ENCODE measurements at places on chromosomes 1 and 21. TPM values are rescaled to one million over a fixed set of nuclear protein-coding genes. Genes with fewer than 3 reads are reported as not detected.

The PM20D1 gene
- total RNA-seq, result 0.81 TPM

- no peak overlapping the region for H3K27ac ChIP-seq
- no peak for DNase-seq
- peaks cover 32% of the 10 kb centered on the region for H3K36me3 ChIP-seq
- H3K27me3 ChIP-seq, result no peaks in the 10 kb centered on the region
Measured at GRCh38 chr1:1758692-1759455, 19.4 kb downstream of the NADK start.

DNA sequence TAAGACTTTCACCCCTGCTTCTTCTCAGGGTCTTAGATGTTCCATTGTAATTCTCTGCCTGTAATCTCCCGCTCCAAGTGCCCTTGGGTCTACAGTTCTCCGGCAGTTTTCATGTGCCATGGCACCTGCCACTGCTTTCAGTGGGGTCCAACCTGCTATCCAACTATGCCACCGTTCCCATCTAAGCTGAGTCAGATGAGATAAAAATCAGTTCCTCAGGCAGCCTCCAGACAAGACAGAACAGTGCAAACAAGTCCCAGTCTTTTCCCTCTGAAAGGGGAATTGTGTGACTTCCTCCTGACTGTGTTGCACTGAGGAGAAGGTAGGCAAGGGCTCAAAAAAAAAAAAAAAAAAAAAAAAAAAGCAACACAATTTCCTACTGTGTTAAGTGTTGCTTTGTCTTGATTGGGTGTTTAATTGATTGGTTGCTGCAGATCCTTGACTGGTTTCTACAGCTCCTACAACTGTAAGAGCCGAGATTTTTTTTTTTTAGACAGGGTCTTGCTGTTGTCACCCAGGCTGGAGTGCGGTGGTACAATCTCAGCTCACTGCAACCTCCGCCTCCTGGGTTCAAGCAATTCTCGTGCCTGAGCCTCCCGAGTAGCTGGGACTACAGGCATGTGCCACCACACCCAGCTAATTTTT lies 50.7 kb downstream of the EBNA1BP2 start:
- H3K36me3 ChIP-seq, result no peaks in the 10 kb centered on the region
- DNase-seq, result no peak
- H3K27ac ChIP-seq, result no peak overlapping the region
- H3K27me3 ChIP-seq, result peaks cover 18% of the 10 kb centered on the region
- no peaks in the 10 kb centered on the region for H3K4me1 ChIP-seq

DNA sequence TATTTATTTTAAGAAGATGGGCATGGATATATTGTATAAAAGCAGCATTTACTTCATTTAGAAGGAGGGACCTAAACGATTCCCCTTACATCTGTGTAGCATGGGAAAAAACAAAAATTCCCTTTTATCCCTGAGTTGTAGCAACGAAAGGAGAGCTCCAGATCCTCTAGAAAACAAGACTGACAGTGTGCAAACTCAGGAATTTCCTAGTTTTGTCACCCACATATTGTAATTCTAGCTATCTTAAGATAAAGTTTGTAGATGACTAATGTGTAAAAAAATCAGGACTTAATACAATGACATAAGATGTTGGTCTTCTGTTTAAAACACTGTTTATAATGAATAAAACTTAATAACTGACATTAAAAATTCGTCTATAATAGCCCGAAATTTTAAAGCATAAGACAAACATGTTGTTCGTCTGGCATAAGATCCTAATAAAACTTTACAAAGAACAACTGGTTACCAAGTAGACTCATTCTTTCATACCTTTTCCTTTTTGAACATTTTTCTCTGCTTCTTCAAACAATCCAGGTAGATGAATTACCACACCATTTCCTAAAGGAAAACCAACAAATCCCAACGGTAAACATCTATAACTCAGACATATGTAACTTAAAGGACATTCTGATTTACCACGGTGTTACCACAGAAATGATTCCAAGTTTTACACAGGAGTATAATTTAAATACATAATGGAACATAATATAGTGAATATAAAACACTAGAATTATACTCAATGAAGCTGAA lies 15.2 kb downstream of the ADSS2 start:
- DNase-seq, result no peak
- peaks cover 22% of the 10 kb centered on the region for H3K4me1 ChIP-seq
- H3K27me3 ChIP-seq, result no peaks in the 10 kb centered on the region
- peaks cover 33% of the 10 kb centered on the region for H3K36me3 ChIP-seq
- no peak overlapping the region for H3K27ac ChIP-seq

GRCh38 chr1:225945564-225945963 lies 4.5 kb upstream of the LEFTY2 start:
- no peak overlapping the region for H3K4me3 ChIP-seq
- H3K27me3 ChIP-seq, result peaks cover 25% of the 10 kb centered on the region
- peaks cover 11% of the 10 kb centered on the region for H3K4me1 ChIP-seq
- DNase-seq, result no peak
- H3K27ac ChIP-seq, result no peak overlapping the region

The MIXL1 gene
- not detected for total RNA-seq

- H3K27ac ChIP-seq, result no peak overlapping the region
- no peaks in the 10 kb centered on the region for H3K4me1 ChIP-seq
- peaks cover 11% of the 10 kb centered on the region for H3K27me3 ChIP-seq
- no peak overlapping the region for H3K4me3 ChIP-seq
Measured at GRCh38 chr1:55399346-55399745, 184.2 kb upstream of the USP24 start.

GRCh38 chr1:36991551-36991950 lies 42.8 kb downstream of the GRIK3 start:
- H3K4me3 ChIP-seq, result no peak overlapping the region
- DNase-seq, result no peak
- no peaks in the 10 kb centered on the region for H3K4me1 ChIP-seq
- no peak overlapping the region for H3K27ac ChIP-seq

- no peak overlapping the region for H3K4me3 ChIP-seq
- DNase-seq, result no peak
- no peaks in the 10 kb centered on the region for H3K36me3 ChIP-seq
- H3K27me3 ChIP-seq, result no peaks in the 10 kb centered on the region
Measured at GRCh38 chr1:187837787-187838186, 1009.0 kb downstream of the PLA2G4A start.

GRCh38 chr1:207033302-207033701 lies 746 bp upstream of the C1orf116 start:
- H3K4me3 ChIP-seq, result no peak overlapping the region
- H3K36me3 ChIP-seq, result no peaks in the 10 kb centered on the region
- H3K27me3 ChIP-seq, result peaks cover 58% of the 10 kb centered on the region

- DNase-seq, result peak; percentile 62
- H3K27ac ChIP-seq, result peak overlapping the region; percentile 32
- peaks cover 19% of the 10 kb centered on the region for H3K27me3 ChIP-seq
- H3K4me3 ChIP-seq, result peak overlapping the region; percentile 89
- peaks cover 35% of the 10 kb centered on the region for H3K4me1 ChIP-seq
Measured at GRCh38 chr1:113390871-113391648, 745 bp downstream of the MAGI3 start.

The SLC6A17 gene
- not detected for total RNA-seq

The TAL1 gene
- not detected for total RNA-seq

GRCh38 chr21:34029743-34030528 lies 43.4 kb upstream of the MRPS6 start:
- H3K36me3 ChIP-seq, result peaks cover 4% of the 10 kb centered on the region
- peak overlapping the region; percentile 22 for H3K4me3 ChIP-seq
- H3K4me1 ChIP-seq, result peaks cover 32% of the 10 kb centered on the region
- H3K27ac ChIP-seq, result peak overlapping the region; percentile 71
- DNase-seq, result peak; percentile 63

DNA sequence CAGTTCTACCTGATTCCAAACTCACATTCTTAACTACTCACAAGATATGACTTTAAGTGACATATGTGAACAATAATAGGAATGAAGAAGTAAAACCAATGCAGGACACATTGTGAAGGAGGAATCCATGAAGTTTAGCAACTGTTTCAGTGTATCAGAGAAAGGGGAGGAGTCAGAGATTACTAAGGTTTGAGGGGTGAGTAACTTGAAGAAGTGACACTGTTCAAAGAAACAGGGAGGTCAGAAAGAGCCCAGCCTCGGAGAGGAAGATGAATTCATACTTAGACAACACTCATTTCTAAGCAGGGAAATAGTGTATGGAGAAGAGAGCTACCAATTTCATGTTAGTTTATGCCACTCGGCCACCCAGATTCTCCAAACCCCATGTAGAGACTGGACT lies 28.2 kb upstream of the RPF1 start:
- peaks cover 22% of the 10 kb centered on the region for H3K27me3 ChIP-seq
- H3K4me3 ChIP-seq, result no peak overlapping the region
- peaks cover 7% of the 10 kb centered on the region for H3K36me3 ChIP-seq
- no peaks in the 10 kb centered on the region for H3K4me1 ChIP-seq
- H3K27ac ChIP-seq, result no peak overlapping the region

The KIF17 gene
- total RNA-seq, result not detected

DNA sequence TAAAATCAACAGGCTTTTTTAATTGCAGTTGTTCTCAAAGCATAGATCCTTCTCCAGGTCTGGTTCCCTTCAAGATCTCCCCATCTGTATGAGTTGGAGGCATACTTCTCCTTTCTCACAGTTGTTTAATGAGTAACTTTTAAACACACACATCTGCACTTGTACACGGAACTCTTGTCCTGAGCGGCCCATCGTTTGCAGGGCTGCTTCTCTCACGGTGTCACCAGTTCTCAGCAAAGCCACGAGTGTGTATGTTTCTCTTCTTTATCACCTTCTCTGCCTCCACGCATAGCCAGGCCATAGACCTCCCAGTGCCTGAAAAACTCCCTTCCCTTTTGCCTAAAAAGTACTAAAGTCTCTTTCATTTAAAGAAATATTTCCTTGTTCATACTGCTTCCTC lies 68.7 kb upstream of the ROR1 start:
- no peaks in the 10 kb centered on the region for H3K36me3 ChIP-seq
- no peaks in the 10 kb centered on the region for H3K27me3 ChIP-seq
- H3K4me3 ChIP-seq, result no peak overlapping the region
- no peak for DNase-seq
- no peak overlapping the region for H3K27ac ChIP-seq

The CD1C gene
- not detected for total RNA-seq

The RNF223 gene
- not detected for total RNA-seq

- H3K4me1 ChIP-seq, result peaks cover 30% of the 10 kb centered on the region
- no peaks in the 10 kb centered on the region for H3K36me3 ChIP-seq
- no peaks in the 10 kb centered on the region for H3K27me3 ChIP-seq
- no peak overlapping the region for H3K4me3 ChIP-seq
- DNase-seq, result no peak
Measured at GRCh38 chr1:150981177-150981804, 801 bp upstream of the ANXA9 start.

- no peaks in the 10 kb centered on the region for H3K27me3 ChIP-seq
- no peaks in the 10 kb centered on the region for H3K36me3 ChIP-seq
- H3K4me3 ChIP-seq, result no peak overlapping the region
- DNase-seq, result no peak
Measured at GRCh38 chr1:106747232-106747631, 309.2 kb upstream of the PRMT6 start.

The CHD5 gene
- total RNA-seq, result 0.18 TPM

DNA sequence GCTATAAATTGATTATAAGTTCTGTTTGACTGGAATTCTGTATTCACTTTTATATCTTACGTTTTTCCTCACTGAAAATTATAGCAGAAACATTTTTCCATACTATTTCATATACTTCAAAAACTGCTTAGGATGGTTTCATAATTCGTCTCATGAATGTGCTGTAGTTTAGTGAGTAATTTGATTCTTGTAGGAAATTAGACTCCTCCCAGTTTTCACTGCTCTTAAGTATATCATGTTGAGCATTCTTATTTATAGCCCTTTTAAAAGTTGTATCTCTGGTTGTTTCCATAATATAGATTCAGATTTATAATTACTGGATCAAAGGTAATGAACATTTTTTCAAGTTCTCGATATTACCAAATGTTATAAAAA lies 250.6 kb downstream of the FMN2 start:
- H3K4me3 ChIP-seq, result no peak overlapping the region
- no peaks in the 10 kb centered on the region for H3K27me3 ChIP-seq
- H3K4me1 ChIP-seq, result no peaks in the 10 kb centered on the region
- no peak for DNase-seq
- no peaks in the 10 kb centered on the region for H3K36me3 ChIP-seq

- no peak for DNase-seq
- peaks cover 15% of the 10 kb centered on the region for H3K4me1 ChIP-seq
- no peak overlapping the region for H3K4me3 ChIP-seq
- no peak overlapping the region for H3K27ac ChIP-seq
- H3K27me3 ChIP-seq, result no peaks in the 10 kb centered on the region
- H3K36me3 ChIP-seq, result peaks cover 5% of the 10 kb centered on the region
Measured at GRCh38 chr1:2314273-2314802, 77.0 kb downstream of the MORN1 start.

The CR2 gene
- total RNA-seq, result not detected

DNA sequence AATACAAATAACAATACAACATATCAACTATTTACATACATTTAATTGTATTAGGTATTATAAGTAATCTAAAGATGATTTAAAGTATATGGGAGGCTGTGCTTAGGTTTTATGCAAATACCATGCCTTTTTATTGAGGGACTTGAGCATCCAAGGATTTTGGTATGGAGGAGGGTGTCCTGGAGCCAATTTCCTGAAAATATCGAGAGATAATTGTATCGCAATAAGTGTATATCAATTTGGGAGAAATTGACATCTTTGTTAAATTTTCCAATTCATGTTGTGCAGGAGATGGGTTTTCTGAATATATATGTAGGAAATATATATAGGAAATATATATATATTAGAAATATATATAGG lies 63.5 kb downstream of the ATP1A1 start:
- no peak for DNase-seq
- no peaks in the 10 kb centered on the region for H3K36me3 ChIP-seq
- peaks cover 42% of the 10 kb centered on the region for H3K27me3 ChIP-seq
- no peak overlapping the region for H3K4me3 ChIP-seq

- H3K4me1 ChIP-seq, result no peaks in the 10 kb centered on the region
- no peak overlapping the region for H3K27ac ChIP-seq
- DNase-seq, result no peak
- H3K27me3 ChIP-seq, result no peaks in the 10 kb centered on the region
- H3K36me3 ChIP-seq, result no peaks in the 10 kb centered on the region
- H3K4me3 ChIP-seq, result no peak overlapping the region
Measured at GRCh38 chr1:221555689-221556433, 186.0 kb downstream of the DUSP10 start.
